Progenitor cell of endocrine pancreas (in vitro differentiated cells): ENCODE measurements at places on chromosomes 4 and X. TPM values are rescaled to one million over a fixed set of nuclear protein-coding genes. Genes with fewer than 3 reads are reported as not detected.

The FABP2 gene
- total RNA-seq = not detected in 2 replicates

- no peak for DNase-seq
- H3K27ac ChIP-seq = peak overlapping the region; percentile 41
- H3K4me3 ChIP-seq = no peak overlapping the region
- H3K27me3 ChIP-seq = no peaks in the 10 kb centered on the region
Measured at GRCh38 chrX:338836-339400, 20.3 kb upstream of the GTPBP6 start.

- no peaks in the 10 kb centered on the region for H3K36me3 ChIP-seq
- H3K4me3 ChIP-seq = peak overlapping the region; percentile 97
- H3K27ac ChIP-seq = peak overlapping the region; percentile 95
- H3K27me3 ChIP-seq = peaks cover 27% of the 10 kb centered on the region
- DNase-seq = peak; percentile 53
Measured at GRCh38 chr4:90127706-90128345, 632 bp downstream of the CCSER1 start.

DNA sequence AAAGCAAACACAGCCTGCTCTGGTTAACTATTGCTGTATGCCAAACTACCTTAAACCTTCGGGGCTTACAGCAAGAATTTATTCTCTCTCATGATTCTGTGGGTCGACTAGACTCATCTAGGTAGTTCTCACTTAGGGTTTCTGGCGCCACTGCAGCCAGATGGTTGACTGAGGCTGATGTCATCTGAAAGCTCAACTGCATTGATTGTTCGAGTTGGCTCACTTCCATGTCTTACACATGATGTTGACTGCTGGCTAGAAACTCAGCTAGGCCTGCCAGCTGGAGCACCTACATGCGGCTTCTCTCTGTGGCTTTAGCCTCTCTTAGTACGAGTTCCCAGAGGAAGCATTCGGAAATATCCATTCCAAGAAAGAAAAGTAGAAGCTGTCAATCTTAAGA lies 103.2 kb downstream of the SRPX start:
- H3K4me3 ChIP-seq = no peak overlapping the region
- peaks cover 6% of the 10 kb centered on the region for H3K36me3 ChIP-seq
- H3K4me1 ChIP-seq = no peaks in the 10 kb centered on the region
- H3K27me3 ChIP-seq = no peaks in the 10 kb centered on the region
- no peak for DNase-seq

GRCh38 chrX:48461830-48462229 lies 8.2 kb downstream of the SLC38A5 start:
- H3K36me3 ChIP-seq = peaks cover 2% of the 10 kb centered on the region
- no peak overlapping the region for H3K4me3 ChIP-seq
- DNase-seq = no peak
- H3K27me3 ChIP-seq = peaks cover under 1% of the 10 kb centered on the region
- no peaks in the 10 kb centered on the region for H3K4me1 ChIP-seq
- H3K27ac ChIP-seq = no peak overlapping the region
